GM23338 (cell line): ENCODE measurements at places on chromosomes 7 and 10.
A peak's percentile ranks its signal among the peaks of the same experiment; 100 is the strongest.

DNA sequence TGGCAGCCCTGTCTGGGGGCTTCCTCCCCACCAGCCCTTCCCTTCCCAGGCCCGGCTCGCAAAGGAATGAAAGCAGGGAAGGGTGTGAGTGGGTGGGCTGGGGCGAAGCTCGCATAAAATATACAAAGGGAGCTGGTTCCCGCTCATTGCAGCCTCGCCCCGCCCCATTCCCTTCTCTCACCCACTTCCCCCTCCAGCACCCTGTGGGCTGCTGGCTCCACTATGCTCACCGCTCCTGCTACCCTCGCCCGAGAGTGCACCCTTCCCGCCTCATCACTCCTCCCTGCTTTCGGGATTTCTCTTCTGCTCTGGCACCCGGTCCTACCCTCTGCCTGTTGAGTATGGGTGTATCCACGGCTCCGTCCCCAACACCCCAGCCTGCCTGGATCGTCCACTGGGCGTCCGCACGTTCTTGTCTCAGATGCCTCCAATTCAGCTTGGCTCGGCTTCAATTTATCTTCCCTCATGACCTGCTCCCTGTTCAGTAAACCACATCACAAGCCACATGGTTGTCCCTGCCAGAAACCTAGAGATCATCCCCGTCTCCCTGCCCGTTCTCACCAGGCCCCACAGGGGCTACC is 14.4 kb upstream of the TTYH3 start:
- no peak for DNase-seq

GRCh38 chr10:79102498-79102874 is 33.7 kb downstream of the ZMIZ1 start:
- DNase-seq, result peak; percentile 41

- no peak for DNase-seq
Measured at GRCh38 chr10:88232029-88232895, 350.9 kb downstream of the RNLS start.

DNA sequence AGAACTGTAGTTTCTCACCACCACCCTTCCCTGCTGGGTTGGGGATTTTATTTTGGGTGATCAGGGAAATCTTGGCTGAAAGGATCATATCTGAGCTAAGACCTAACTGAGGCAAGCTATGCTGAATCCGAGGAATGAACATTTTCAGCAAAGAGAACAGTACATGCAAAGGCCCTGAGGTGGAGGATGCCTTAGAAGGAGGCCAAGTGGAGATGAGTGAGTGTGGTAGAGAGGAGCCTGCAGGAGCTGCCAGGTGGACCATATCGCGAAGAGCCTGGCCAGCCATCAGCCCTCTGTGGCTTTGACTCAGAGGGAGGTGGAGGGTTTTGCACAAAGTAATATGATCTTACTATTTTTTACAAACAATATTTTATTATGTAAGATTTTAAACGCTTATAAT is 1.6 kb upstream of the RASGEF1A start:
- DNase-seq, result no peak

DNA sequence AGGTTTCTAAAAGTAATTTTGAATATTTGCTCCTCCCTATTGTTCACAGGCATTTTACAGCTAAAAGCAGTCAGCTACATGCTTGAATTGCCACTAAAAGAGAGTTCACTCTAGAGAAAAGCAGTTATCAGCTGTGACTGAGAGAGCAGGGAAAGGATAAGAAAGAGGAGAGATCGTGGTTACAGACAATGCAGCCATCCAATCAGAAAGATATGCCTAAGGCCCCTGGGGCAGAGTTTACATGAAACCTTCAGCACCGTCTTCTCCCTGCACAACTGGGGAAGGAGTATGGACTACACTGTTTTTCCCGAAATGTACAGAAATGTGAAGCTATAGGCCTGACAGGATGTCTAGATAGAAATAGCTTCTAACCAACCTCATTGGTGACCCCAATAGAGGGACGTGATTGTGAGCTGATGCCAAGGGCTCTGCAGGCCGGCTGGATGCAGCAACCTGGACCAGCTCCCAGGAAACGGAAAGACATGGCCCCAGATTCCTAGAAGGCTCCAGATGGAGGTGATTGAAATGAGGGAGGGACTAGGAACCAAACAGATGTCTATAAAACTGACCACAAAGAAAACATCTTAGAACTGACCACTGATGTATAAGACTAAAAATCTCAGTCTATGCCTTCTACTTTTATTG is 3.2 kb upstream of the VSTM4 start:
- DNase-seq, result no peak

GRCh38 chr7:51602376-51602775 is 285.8 kb upstream of the COBL start:
- no peak for DNase-seq

DNA sequence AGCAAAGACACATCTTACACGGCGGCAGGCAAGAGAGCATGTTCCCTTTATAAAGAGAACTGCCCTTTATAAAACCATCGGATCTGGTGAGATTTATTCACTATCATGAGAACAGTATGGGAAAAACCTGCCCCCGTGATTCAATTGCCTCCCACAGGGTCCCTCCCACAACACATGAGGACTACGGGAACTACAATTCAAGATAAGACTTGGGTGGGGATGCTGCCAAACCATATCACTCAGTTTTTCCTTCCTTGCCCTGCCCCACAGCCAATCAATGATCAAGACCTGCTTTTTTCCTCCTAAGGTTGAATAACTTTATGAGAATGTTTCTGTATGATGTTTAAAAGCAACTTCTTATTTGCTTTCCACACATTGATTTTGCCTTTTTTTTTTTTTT is 3.1 kb upstream of the PTPRE start:
- DNase-seq, result no peak

- peak; percentile 43 for DNase-seq
Measured at GRCh38 chr10:48885376-48885775, 54.3 kb downstream of the LRRC18 start.

DNA sequence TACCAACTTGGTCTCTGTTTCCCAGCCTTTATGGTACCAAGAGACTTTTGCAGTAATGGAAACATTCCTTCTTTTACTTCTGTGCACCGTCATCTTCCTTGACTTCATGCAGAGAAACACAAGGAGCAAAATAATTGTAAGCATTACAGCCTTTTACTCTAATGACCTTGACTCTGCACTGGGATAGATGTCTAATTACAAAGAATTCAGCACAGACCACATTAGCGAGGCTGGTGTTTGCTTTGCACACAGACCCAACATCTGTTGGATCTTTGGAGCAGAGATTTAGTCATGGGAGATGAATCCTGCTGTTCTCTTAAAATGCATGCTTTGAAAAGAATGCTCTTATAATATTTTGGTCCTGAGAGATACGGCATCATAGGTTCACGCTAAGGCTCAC is 261.6 kb downstream of the TWIST1 start:
- DNase-seq, result no peak

GRCh38 chr10:33483124-33483815 is 148.8 kb upstream of the NRP1 start:
- DNase-seq, result peak; percentile 29

DNA sequence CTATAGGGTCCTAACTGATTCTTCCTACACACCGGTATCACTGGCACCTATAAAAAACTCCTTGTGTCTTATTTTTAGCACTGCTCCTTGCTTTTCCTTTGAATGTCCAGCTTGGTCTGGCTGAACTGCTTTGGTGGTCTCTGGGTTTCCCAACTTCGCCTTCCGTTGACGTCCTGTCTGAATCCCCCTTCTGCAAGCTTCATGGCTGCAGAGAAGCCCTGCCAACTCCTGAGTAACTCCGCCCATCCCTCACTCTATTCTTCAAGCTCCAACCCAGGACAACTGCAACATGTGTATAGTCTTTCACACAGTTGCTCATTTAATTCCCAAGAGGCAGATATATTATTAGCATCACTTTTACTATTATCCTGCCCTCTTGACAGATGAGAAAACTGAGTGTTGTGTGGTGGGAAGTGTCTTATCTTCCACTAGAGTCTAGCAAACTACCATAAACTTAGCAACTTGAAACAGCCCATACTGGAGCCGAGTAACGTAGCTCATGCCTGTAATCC is 40.9 kb downstream of the MTURN start:
- no peak for DNase-seq

- no peak for DNase-seq
Measured at GRCh38 chr7:111029574-111030251, 61.2 kb upstream of the LRRN3 start.

DNA sequence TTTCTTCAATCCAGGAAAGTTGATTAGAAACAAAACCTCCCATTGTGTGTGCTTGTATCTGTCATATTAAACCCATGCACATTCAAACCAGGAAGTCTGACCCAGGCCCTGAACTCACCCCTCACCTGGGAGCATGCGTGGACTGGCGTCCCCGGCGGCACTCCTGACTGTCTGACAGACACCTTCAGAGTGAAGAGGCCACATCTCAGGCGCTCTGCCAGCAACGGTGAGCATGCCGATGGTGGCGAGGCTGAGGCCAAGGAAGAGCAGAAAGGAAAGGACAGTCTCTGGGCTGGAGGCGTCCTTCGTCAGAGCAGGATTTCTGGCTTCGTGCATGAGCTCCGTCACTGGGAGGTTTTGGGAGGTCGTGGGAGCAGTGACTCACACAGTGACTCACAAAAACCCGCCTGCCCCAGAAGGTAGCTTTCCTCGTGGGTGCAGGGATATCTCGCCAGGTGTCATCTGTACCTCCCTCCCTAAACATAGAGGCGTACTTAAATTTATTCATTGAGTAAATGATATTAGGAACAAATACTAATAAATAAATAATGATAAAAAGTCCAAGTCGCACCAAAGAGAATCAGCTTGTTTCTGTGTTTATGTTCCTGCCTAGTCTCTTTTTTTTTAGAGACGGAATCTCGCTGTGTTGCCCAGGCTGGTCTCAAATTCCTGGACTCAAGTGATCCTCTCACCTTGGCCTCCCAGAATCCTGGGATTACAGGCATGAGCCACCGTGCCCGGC is 13.5 kb downstream of the IQCE start:
- no peak for DNase-seq

DNA sequence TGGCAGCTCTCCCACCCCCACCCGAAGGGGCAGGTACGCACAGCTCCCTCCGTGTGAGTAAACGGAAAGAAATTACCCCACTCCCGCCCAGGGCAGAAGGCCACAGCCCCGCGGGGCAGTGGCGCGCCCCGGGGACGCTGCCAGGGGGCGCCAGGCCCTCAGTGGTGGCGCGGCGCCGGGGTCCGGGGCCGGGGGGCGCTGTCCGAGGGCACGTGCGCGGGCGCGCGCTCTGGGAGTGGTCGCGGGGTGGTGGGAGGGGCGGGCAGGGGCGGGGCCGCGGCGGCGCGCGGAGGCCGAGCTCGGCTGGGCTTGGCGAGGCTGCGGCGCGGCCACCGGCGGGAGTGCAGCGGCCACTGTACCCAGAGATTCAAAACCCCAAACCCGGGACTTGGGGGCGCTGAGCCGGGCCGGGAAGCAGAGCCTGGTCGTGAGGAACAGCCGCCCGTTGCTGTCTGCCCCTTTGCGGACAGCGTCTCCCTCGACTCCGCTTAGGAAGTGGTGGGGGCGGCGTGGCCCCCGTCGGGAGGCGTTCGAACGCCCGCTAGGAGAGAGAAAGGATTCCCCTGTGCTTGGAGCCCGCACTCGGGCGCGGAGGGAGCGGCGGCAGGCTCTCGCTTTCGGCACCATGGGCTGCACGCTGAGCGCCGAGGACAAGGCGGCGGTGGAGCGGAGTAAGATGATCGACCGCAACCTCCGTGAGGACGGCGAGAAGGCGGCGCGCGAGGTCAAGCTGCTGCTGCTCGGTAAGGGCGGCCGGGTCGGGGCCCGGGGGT is at the start of gene GNAI1:
Gene GNAI1 (plus strand): TSS at position 296 of the 773 bp plus-strand sequence. CDS start 330 bp downstream, at position 626.
- peak; percentile 84 for DNase-seq

DNA sequence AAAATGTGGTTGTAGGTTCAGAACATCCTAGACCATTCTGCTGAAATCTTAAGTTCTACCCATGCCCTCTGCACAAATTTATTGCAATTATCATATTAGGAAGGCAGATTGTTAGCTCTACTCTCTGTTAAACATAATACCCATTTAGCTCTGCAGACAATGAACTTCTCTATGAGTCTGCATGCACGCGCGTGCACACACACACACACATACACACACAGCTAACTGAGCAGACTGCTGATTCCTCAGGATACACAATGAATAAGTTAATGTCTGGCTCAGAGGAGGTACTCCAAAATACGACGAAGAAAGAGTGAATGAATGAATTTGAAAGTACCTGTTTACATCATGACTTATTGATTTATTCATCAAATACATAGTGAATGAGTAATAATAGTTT is 276.2 kb upstream of the SORCS1 start:
- DNase-seq, result no peak

GRCh38 chr10:44628921-44629320 is 244.0 kb upstream of the CXCL12 start:
- DNase-seq, result peak; percentile 13

DNA sequence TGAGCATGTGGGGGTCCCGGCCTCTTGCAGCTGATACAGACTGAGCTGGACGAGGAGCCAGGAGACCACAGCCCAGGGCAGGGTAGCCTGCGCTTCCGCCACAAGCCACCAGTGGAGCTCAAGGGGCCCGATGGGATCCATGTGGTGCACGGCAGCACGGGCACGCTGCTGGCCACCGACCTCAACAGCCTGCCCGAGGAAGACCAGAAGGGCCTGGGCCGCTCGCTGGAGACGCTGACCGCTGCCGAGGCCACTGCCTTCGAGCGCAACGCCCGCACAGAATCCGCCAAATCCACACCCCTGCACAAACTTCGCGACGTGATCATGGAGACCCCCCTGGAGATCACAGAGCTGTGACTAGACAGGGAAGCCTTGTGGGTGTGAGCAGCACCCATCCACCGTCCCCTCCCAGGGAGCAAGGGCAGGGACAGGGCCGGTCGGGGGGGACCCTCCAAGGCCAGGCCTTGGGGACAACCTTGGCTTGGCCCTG is 36.1 kb downstream of the PSAP start:
- peak; percentile 68 for DNase-seq

DNA sequence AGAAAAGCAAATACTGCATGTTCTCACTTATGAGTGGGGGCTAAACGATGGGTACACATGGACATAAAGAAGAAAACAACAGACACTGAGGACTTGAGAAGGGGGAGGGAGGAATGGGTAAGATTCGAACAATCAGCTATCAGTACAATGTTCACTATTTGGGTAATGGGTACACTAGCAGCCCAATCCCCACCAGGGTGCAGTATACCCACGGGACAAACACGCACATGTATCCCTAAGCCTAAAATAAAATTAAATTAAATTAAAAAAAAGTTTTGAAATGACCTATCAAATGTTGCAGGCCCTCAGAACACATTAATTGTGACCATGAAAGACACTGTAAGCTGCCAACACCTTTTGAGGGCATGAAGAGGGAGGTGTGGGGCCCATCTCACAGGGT is 316.0 kb downstream of the WDR37 start:
- no peak for DNase-seq
